Breast epithelium (tissue), 4 donors: ENCODE measurements at places on chromosomes 3 and 15. TPM values are rescaled to one million over a fixed set of nuclear protein-coding genes. Genes with fewer than 3 reads are reported as not detected.

DNA sequence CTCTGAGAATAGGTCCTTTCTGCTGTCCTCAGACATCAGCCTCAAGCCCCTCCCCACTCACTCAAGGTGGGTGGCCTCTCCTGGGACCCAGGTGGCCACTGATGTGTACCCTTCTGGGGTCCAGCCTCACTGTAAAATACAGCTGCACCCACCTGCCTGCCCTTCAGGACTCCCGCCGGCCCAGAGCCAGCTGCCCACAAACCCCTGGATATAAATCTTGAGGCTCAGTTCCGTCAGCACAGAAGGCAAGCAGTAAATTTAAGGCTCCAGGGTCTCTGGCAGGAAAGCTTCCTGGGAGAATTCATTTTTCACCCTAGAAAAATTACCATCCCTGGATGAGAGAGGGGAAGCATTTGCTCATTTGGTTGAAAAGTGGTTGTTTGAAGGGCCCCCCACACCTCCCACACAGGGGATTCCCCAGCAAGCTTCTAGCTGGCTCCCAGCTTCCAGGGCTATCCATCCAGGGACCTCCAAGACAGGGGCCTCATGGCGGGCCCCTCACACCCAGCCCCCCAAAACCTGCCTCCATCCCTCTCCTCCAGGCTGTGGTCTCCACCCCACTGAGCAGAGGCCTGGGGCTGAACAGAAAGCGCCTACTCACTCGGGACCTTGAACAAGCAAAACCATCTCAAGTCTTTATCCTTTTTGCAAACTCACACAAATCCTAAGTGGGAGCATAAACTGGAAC is 48.4 kb upstream of the GRIP2 start:
- H3K4me1 ChIP-seq, result no peaks in the 10 kb centered on the region
- no peaks in the 10 kb centered on the region for H3K27me3 ChIP-seq
- H3K4me3 ChIP-seq, result no peak overlapping the region
- no peak for DNase-seq
- no peaks in the 10 kb centered on the region for H3K36me3 ChIP-seq

DNA sequence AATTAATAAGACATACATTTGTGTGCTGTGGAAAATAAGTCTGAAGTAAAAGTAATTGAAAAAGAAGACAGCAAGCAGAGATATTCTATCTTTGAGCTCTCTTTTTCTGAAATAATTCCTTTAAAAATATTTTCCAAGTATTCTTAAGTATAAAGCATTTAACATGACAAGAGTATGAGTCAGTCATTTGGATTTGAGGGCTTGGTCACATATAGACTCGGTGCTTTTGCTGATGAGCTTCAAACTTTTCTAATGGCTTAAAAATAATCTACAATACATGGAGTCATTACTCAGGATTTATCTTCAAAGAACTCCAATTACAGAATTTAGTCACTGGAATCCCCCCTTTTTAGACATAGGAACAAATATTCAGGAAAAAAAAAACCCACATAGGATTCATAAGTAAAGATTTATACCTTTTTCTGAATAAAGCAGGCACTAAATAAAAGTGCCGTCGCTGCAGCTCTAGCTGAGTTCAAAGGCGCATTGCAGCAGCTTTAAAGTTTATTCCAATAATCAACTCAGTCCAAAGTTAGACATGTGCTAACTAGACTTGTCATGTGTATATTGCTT is 147.5 kb downstream of the CTNNB1 start:
- no peak overlapping the region for H3K27ac ChIP-seq
- H3K4me3 ChIP-seq, result no peak overlapping the region
- no peak for DNase-seq
- H3K4me1 ChIP-seq, result no peaks in the 10 kb centered on the region
- no peaks in the 10 kb centered on the region for H3K36me3 ChIP-seq
- H3K27me3 ChIP-seq, result no peaks in the 10 kb centered on the region

DNA sequence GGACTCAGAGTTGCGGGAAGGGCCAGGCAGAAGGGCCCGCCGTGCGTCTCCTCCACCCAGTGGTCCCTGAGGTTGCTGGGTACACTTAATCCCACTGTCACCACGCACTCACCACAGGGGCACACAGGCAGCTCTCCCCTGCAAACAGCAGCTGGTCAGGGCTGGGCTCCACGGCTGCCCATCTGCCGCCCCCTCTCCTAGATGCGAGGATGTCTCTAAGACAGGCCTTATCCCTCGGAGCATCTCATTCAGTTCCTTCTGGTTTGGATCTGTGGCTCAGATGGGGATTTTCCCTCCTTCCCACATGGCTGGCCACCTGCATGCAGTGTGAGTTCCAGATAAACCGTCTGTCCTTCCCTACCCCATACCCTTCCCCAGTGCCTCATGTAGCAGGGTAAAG is 26.3 kb downstream of the MRPS11 start:
- H3K27me3 ChIP-seq, result no peaks in the 10 kb centered on the region
- H3K4me3 ChIP-seq, result no peak overlapping the region
- no peaks in the 10 kb centered on the region for H3K36me3 ChIP-seq
- no peak overlapping the region for H3K27ac ChIP-seq

DNA sequence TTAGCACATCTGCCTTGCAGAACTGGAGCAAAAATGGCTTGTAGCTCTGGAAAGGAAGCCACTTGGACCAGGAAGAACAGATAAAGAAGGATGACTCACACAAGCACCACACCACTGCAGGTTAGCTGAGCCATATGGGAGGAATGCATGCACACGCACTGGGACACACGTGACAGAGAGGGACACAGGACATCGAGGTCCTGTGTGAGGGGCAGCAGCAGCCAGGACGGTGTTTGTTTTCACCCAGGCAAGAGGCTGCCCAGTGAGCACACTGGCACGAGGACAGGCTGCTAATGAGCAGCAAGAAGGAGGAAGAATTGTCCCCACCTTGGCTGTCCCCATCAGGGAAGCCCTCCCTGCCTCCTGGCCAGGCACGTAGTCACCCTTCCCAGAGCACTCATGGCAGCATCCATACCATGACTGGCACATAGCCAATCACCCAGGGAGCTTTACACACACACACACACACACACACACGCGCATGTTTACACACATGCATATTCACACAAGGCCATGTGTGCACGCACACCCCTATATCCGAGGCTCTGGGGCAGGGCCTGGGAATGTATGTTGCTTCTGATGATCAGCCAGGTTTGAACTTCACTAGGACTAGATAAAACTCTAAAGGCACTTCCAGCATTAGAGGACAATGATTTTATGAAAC is 24.0 kb upstream of the SPTBN5 start:
- no peaks in the 10 kb centered on the region for H3K27me3 ChIP-seq
- no peaks in the 10 kb centered on the region for H3K4me1 ChIP-seq
- H3K36me3 ChIP-seq, result no peaks in the 10 kb centered on the region
- H3K4me3 ChIP-seq, result no peak overlapping the region

The CTDSPL2 gene
- total RNA-seq, result 101 TPM

The SLITRK3 gene
- total RNA-seq, result 0.59 TPM

The CEMIP gene
- total RNA-seq, result 0.66 TPM

DNA sequence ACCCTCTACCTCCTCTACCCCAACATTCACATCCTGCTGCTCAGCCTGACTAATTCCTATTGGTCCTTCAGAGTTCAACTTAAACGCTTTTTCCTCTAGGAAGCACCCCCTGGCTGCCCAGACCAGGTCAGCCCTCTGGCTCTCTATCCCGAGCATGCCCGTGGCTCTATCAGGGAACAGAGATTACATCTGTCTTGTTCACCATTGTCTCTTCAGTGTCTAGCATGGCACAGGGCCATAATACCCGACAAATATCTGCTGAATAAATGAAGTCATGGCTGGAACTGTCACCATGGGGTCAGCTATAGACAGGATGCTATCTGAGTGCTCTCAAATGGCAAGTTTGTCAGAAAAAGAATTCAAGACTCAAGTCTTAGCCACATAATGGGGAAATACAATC is 296.9 kb upstream of the CHRNA7 start:
- no peaks in the 10 kb centered on the region for H3K4me1 ChIP-seq
- no peak overlapping the region for H3K4me3 ChIP-seq
- no peaks in the 10 kb centered on the region for H3K36me3 ChIP-seq
- no peaks in the 10 kb centered on the region for H3K27me3 ChIP-seq

DNA sequence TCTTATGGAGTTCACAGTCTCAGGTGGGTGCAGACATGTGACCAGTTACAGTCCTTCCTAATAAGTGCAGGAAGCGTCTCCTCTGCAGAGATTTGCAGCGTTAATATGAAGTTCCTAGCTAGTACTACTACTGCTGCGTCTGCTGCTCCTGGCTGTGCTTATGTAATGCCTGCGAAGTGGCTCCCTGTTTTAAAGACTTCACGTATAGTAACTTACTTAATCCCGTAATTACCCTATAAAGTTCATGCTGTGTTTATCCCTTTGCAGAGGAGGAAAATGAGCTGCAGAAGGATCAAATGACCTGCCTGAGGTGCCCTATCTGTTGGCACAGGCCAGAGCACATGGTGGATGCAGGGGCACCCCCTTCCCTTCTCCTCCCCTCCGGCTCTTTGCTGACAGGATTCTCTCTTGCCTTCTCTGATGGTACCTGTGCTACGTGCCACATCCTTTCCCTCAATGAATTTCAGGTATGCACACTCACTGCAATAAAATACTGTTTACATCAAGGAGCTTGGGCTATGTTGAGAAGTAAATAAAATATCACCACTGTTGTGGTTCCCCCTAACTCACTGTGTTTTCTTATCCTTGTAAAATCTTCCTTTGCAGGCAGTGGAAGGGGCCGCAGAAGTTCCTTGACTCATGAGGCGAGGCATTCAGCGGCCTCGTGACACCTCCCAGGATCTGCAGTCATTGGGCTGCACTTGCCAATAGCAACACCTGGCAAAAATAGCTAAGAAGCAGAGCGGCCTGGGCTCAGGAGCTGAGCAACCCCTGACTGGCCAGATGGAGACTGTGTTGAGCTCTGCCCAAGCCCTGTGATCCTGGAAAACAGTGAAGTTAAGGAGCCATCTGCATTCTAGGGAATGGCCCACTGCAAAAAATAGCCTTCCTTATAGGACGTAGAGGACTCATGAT is 188.9 kb upstream of the ATP10A start:
- H3K27ac ChIP-seq, result no peak overlapping the region
- no peak overlapping the region for H3K4me3 ChIP-seq
- no peaks in the 10 kb centered on the region for H3K36me3 ChIP-seq
- DNase-seq, result no peak

DNA sequence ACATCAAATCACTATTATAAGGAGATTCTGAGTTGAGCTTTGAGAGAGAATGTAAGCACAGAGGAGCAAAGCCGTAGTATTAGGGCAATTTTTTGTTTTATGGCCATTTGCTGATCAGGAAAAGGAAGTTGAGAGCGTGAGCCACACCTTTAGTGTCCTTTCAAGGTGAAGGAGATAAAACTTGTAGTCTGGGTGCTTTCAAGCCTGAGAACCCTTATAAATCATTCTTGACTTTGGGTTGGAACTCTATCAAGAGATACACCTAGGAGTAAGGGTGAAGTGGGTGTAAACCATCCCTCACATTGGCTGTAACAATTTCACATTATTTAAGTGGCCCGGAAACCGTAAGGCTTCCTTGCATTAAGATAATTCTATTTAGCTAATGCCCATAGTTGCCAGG is 122.2 kb downstream of the ATG7 start:
- peaks cover 3% of the 10 kb centered on the region for H3K4me1 ChIP-seq
- H3K27me3 ChIP-seq, result no peaks in the 10 kb centered on the region
- H3K4me3 ChIP-seq, result no peak overlapping the region
- H3K27ac ChIP-seq, result no peak overlapping the region
- no peaks in the 10 kb centered on the region for H3K36me3 ChIP-seq

GRCh38 chr3:9934235-9934621 is 594 bp downstream of the CRELD1 start:
- no peak for DNase-seq
- H3K27ac ChIP-seq, result peak overlapping the region; percentile 99
- H3K4me1 ChIP-seq, result peaks cover 20% of the 10 kb centered on the region
- H3K27me3 ChIP-seq, result no peaks in the 10 kb centered on the region
- no peaks in the 10 kb centered on the region for H3K36me3 ChIP-seq

The BOC gene
- 55.1 TPM for total RNA-seq

GRCh38 chr15:61159901-61160300 is 69.2 kb downstream of the RORA start:
- no peaks in the 10 kb centered on the region for H3K4me1 ChIP-seq
- no peaks in the 10 kb centered on the region for H3K36me3 ChIP-seq
- no peak overlapping the region for H3K4me3 ChIP-seq
- no peaks in the 10 kb centered on the region for H3K27me3 ChIP-seq

GRCh38 chr15:29860872-29861271 is 38.6 kb upstream of the TJP1 start:
- H3K4me3 ChIP-seq, result no peak overlapping the region
- no peaks in the 10 kb centered on the region for H3K4me1 ChIP-seq

- H3K27ac ChIP-seq, result no peak overlapping the region
- DNase-seq, result no peak
- H3K27me3 ChIP-seq, result no peaks in the 10 kb centered on the region
- no peaks in the 10 kb centered on the region for H3K4me1 ChIP-seq
Observed at GRCh38 chr15:39628546-39629257, 47.8 kb downstream of the THBS1 start.

The MRPL3 gene
- 95.1 TPM for total RNA-seq

GRCh38 chr3:27591312-27592210 is 107.4 kb upstream of the SLC4A7 start:
- no peak for DNase-seq
- H3K4me3 ChIP-seq, result peak overlapping the region; percentile 19

DNA sequence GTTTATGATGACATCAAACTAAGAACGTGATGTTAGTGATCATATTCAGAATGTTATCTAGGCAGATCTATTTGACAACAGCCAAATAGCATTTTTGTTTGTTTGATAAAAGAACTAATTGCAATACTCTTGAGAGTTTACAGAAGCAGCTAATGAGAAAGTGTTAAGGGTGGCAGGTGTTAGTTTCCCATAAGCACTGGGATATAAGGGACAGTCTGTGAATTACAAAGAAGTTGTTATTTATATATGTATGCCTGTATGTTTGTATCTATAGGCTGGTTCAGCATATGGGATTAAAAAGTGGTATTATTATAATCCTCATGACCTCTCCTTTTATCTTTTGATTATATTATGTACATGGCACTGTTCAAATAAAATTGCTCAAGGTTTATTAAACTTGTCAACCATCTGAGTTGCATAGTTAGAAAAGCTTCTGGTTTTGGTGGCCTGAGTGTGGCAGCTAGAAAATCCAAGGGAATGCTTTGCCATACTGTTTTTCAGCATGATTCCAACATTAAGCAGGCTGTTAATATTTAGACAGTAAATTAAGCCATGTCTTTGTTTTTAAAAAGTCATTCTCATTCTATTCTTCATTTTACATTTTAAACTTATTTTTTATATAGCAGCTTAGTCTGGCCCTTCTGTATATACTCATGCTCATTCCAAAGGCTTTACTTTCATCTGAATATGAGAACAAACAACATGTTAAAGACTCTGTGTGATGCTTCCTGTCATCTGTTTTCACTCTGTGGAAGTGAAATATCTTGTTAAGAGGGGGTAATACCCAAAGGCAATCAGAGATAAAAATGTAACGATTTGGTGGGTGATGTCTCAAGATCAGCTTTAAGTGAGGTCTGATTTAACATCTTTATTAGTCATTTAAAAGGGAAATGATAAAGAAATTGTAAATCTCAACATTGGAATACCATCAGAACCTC is 13.1 kb downstream of the ROBO2 start:
- no peaks in the 10 kb centered on the region for H3K4me1 ChIP-seq
- no peak overlapping the region for H3K27ac ChIP-seq
- H3K4me3 ChIP-seq, result no peak overlapping the region
- H3K36me3 ChIP-seq, result no peaks in the 10 kb centered on the region
- DNase-seq, result no peak
- no peaks in the 10 kb centered on the region for H3K27me3 ChIP-seq

- no peak for DNase-seq
- H3K36me3 ChIP-seq, result no peaks in the 10 kb centered on the region
- no peak overlapping the region for H3K27ac ChIP-seq
- H3K4me3 ChIP-seq, result no peak overlapping the region
Observed at GRCh38 chr3:75001330-75001729, 386.9 kb upstream of the CNTN3 start.

GRCh38 chr3:153513236-153513635 is 351.2 kb downstream of the RAP2B start:
- DNase-seq, result no peak
- no peak overlapping the region for H3K27ac ChIP-seq
- H3K4me3 ChIP-seq, result no peak overlapping the region
- H3K4me1 ChIP-seq, result no peaks in the 10 kb centered on the region
